ENCODE measurements at places on chromosomes 12 and 14.
A peak's percentile ranks its signal among the peaks of the same experiment; 100 is the strongest.

GRCh38 chr12:126163984-126164383 is 1098.7 kb downstream of the AACS start:
- DNase-seq = no peak

GRCh38 chr14:62117751-62118105 is 355.5 kb downstream of the SNAPC1 start:
- DNase-seq = no peak

DNA sequence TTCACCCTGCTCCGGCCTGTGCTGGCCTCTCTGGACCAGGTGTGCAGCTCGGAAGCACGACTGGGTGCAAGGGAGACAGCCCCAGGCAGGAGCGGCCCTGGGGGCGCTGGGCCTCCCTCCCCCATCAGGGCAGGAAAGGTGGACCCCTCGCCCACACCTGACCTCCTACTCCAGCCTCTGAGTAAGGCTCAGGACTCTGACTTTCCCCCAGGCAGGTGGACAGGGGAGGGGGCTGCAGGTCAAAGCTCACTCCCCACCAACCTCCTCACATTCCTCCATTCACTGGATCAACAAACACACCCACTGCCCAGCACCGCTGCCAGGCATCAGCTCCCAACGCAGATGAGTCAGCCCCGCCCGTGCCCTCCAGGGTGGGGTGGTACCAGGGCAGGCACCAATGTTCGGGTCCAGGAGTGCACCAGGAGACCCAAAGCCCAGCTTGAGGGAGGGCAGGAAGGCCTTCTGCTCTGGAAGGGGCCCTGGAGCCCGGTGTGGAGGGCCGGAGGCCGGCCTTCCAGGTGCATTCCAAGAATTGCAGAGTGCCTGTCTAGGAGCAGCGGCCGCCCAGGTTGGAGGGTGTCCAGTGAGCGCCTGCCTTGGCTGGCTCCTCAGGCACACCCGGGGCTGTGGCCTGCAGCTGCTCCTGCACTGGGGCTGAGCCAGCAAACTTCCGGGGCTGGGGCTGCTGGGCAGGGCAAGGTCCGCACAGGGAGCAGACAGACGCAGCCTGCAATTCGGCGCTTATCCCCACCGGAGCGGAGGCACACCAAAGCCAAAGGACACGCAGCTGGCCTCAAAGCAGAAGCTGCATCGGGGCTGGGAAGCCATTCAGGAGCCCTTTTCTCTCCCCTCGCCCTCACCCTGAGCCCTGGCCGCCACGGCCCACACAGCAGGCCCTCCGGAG is 1.6 kb upstream of the INF2 start:
- peak; percentile 62 for DNase-seq

DNA sequence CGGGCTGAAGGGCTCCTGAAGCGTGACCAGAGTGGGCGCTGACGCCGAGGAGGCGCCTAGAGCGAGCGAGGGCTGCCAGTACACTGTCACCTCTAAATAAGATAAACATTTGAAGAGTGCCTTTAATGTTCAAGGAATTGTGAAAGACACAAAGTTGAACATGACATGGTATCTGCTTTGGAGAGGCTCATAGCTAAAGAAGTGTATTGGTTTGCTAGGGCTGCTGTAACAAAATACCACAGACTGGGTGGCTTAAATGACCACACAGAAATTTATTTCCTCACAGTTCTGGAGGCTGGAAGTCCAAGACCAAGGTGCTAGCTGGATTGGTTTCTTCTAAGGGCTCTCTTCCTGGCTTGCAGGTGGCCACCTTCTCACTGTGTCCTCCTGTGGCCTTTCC is 33.7 kb upstream of the NUBPL start:
- no peak for DNase-seq

- DNase-seq = no peak
Measured at GRCh38 chr12:123024819-123025391, 44.4 kb downstream of the ARL6IP4 start.

GRCh38 chr12:40376533-40377267 is 151.9 kb downstream of the LRRK2 start:
- DNase-seq = no peak

DNA sequence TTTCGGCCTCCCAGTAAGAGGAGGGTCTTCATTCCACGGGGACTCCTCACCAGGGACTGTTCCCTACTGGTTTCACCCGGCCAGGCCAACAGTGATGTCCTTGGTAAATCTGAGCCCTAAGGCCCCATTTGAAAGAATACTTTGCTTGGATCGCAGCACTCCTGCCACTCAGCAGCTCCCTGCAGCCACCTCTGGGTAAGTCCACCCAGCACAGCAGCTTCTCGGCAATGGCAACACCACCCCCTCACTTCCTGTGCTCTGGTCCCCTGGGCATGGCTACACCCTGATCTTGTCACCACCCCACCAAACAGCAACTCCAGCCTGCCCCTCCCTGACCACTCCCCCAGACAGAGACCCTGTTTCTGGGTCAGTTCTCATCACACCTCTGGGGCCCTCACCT is 100.3 kb downstream of the SETD3 start:
- DNase-seq = no peak

GRCh38 chr12:76920172-76921099 is 41.6 kb upstream of the CSRP2 start:
- DNase-seq = no peak

- DNase-seq = no peak
Measured at GRCh38 chr12:51321882-51322281, 2.1 kb downstream of the BIN2 start.

- no peak for DNase-seq
Measured at GRCh38 chr14:70646705-70647104, 5.0 kb downstream of the TTC9 start.

DNA sequence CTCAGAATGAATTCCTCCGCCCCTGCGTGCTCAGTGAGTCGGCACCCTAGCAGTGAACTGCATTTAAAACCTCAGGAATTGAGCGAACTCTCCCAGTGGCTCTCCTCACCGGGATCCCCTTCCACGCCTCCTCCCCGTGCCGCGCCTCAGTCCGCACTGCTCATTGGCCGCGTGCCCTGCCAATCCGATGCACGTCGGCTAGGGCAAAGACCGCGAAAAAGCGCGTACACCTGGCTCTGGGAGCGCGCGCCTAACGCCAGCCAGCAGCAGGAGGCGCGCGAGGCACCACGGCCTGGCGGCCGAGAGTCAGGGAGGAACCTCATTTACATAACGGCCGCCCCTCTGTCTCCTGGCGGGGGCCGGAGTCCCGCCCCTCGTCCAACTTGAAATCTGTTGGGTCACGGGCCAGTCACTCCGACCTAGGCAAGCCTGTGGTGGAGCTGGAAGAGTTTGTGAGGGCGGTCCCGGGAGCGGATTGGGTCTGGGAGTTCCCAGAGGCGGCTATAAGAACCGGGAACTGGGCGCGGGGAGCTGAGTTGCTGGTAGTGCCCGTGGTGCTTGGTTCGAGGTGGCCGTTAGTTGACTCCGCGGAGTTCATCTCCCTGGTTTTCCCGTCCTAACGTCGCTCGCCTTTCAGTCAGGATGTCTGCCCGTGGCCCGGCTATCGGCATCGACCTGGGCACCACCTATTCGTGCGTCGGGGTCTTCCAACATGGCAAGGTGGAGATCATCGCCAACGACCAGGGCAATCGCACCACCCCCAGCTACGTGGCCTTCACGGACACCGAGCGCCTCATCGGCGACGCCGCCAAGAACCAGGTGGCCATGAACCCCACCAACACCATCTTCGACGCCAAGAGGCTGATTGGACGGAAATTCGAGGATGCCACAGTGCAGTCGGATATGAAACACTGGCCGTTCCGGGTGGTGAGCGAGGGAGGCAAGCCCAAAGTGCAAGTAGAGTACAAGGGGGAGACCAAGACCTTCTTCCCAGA is at the start of gene HSPA2:
Gene HSPA2, plus strand, starts transcription at position 534 of the 995 bp plus-strand sequence. Its CDS starts 109 bp downstream, at position 643.
- peak; percentile 97 for DNase-seq

- peak; percentile 68 for DNase-seq
Measured at GRCh38 chr12:123471374-123472068, 13.6 kb downstream of the SNRNP35 start.

- no peak for DNase-seq
Measured at GRCh38 chr12:131773582-131774221, 54.5 kb upstream of the MMP17 start.

GRCh38 chr14:22388669-22389595 is 200.1 kb downstream of the DAD1 start:
- peak; percentile 47 for DNase-seq

DNA sequence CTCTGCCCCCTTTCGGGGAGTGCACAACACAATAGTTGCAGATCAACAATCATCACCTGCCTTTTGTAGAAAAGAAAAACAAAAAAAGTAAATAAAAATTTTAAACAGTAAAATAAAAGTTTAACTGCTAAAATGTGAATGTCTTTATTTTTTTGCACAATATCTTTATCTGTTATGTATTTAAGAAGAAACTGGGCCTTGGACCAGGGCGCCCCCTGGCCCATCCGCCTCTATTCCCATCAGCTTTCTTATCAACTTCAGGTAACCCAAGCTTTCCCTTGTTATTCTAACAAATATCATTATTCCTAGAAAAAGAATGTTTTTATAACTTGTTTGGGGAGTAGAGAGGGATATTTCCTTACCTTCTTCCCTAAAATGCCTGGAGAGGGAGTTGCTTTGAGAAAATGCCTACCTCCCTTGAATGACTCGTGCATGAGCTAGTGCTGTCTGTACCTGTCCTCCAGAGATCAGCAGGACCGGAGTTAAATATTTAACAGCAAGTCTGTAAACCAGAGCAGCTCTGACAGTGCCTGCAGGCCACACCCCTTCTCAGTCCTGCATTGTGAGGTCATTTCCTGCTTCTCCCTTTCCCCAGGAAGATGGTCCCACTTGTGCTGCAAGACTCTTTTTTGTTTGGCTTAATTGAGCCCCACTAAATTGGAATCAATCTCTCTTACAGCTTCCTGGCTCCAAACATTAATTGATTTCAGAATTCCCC is 192.8 kb upstream of the RGS6 start:
- DNase-seq = no peak

- no peak for DNase-seq
Measured at GRCh38 chr12:124848621-124849380, 14.9 kb downstream of the SCARB1 start.

DNA sequence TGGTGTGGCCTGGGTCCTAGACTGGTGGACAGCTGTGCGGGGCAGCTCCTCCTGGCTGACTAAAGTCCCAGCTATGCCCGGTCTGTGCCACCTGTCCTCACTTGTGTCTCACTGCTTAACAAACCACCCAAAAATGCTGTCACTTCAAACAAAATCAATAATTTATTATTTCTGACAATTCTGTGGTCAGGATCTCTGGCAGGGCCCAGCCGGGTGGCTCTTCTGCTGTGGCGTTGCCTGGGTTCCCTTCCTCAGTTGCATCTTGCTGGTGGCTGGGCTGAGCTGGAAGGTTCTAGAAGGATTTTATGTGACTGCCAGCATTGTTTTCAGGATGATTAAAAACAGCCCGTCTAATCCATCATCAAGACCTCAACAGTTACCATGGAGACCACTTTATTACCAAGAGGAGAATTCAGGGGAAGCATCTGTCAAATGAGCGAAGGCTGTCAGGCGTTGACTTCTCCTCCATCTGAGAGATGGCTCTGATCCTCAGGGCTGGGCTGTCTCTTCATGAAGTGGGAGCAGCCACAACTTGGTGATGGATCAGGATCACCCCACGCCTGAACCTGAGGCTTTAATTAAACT is 280.6 kb upstream of the SFSWAP start:
- DNase-seq = no peak

GRCh38 chr12:2937500-2937899 is 21.7 kb upstream of the TEAD4 start:
- DNase-seq = no peak

DNA sequence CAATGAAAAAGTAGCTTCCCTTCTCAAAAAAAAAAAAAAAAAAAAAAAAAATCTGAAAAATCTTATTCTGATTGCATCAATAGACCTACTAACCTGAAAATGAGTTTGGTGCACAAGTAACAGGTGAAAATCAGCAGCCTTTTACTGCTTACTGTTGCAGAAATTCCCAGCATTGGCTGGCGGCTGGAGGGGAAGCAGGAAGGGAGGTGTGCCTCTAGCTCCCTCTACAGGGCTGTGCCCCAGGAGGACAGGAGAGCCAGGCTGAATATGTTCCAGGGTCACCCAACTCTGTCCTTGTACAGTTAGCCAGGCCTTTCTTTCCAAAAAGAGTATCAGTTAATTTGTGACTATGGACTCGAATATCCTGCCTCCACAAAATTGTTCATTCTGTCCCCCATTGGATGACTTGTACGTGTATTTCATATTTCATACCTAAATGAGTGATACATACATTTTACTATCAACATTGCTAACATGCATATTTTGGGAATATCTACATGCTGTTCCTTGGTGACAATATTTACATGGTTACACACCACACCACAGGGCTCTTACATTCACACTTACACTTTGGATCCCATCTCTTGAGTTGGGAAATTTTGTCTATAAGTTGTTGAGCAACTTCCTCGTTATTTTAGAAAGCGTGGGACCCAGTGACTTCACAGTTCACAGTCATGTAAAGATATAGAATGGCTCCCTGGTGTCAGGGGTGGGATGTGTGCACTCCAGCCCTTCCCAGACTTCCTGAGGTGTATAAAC is 124.8 kb downstream of the SAMD4A start:
- peak; percentile 76 for DNase-seq

GRCh38 chr12:52351196-52352059 is 15.9 kb downstream of the KRT85 start:
- DNase-seq = no peak

DNA sequence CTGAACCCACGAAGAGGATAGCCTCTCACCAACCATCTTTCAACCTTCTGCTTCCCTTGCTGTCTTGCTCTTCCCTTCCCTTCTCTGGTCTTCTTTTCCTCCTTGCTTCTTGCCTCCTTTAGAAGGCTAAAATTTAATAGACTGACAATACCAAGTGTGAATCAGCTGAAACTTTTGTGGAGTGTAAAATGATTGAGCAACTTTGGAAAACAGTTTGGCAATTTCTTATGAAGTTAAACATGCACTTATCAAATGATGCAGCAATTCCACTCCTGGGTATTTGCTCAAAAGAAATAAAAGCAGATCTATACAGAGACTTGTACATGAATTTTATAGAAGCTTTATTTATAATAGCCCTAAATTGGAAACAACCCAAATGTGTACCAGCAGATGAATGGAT is 3.3 kb upstream of the KRT86 start:
- no peak for DNase-seq

DNA sequence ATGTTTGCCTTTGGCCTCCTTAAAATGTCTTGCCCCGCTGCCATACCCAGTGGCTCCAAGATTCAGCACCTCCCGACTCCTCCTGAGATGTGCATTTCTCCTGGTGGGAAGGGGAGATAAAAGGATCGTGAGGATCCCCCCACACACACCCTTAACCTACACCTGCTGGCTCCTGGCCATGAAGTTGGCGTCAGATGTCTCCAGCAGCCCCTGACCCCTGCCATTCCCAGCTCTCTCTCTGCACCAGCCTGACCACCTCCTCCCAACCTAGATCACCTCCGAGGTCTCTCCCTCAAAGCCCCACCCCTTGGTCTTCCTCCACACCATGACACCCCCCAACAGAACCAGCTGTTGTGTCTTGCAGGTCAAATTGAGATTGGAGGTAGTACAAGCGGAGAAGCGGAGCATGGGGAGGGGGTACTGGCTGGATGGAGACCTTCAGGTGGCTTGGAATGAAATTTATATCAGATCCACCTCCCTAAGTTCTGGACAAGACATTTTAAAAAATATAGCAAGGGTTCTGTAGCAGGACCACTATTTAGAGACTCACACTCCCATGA is 151.1 kb upstream of the FKBP4 start:
- no peak for DNase-seq

- no peak for DNase-seq
Measured at GRCh38 chr14:28772613-28773012, 6.0 kb downstream of the FOXG1 start.

GRCh38 chr12:113959096-113959495 is 7.0 kb downstream of the RBM19 start:
- no peak for DNase-seq
